ENCODE measurements at places on chromosomes 3 and 15. TPM values are rescaled to one million over a fixed set of nuclear protein-coding genes. Genes with fewer than 3 reads are reported as not detected.

- DNase-seq: no peak
Measured at GRCh38 chr3:151091685-151092345, 6.4 kb downstream of the MED12L start.

GRCh38 chr3:10392906-10393461 is 72.1 kb upstream of the SEC13 start:
- no peak for DNase-seq

GRCh38 chr3:195251336-195252065 is 19.5 kb downstream of the XXYLT1 start:
- DNase-seq: no peak

Gene CASR
- not detected for total RNA-seq

Gene ZBED2
- total RNA-seq: not detected

DNA sequence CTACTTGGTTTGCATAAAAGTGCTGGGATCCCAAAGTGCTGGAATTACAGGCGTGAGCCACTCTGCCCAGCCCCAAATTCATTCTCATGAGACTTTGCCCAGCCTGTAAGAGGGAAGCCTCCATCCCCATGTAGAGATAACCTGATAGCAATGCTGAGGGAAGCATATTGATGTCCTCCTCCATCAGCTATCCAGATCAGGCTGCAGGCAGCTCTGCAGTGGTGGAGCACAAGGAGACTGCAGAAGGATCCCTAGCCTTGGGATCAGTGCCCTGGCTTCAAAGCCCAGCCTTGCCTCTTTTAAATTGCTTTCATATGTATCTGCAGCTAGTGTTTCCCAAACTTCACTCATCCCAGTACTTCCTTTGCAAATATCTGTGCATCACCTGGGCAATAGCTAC is 32.7 kb downstream of the MECOM start:
- DNase-seq: no peak

Gene PLSCR5
- total RNA-seq: not detected

Gene CEP152
- total RNA-seq: 1.1 TPM

DNA sequence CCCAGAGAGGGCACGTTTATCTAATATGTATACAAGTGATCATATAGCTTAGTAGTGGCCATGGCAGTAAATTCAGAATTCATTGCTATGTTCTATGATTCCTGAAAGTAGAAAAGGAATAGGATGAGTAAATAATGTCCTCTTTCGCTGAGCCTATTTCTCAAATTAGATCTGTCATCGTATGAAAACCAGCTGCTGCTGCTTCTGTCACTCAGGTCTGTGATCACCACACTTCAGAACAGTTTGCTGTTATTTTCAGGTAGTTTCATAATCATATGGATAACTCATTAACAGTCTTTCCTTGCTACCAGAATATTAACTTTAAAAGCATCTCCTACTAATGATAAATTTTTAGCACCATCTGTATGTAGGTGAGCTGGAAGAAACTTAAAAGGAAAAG is 289.1 kb upstream of the AZI2 start:
- DNase-seq: no peak

Gene RPL32
- 722 TPM for total RNA-seq

Gene CKMT1B
- not detected for total RNA-seq

Gene DET1
- 6.2 TPM for total RNA-seq

Gene SERPINI2
- 0.46 TPM for total RNA-seq

Gene IL5RA
- 0.40 TPM for total RNA-seq

GRCh38 chr15:54462511-54462913 is 484.3 kb downstream of the UNC13C start:
- no peak for DNase-seq

DNA sequence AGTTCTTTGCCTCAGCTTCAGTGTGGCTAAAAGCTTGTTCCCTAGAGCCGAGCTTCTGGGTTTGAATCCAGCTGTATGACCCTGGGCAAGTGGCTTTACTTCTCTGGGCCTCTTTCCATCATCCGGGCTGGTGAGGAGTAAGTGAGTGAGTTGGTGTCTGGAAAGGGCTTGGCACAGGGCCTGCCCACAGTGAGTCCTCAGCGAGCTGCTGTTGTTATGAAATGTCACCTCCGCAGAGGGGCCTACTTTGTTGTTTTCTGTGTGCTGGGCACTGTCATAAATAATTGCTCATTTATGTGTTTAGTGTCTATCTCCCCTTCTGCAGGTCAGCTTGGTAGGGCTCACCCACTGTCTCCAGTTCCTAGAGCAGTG is 31.7 kb downstream of the SLC6A6 start:
- no peak for DNase-seq

Gene GPD1L
- 161 TPM for total RNA-seq

DNA sequence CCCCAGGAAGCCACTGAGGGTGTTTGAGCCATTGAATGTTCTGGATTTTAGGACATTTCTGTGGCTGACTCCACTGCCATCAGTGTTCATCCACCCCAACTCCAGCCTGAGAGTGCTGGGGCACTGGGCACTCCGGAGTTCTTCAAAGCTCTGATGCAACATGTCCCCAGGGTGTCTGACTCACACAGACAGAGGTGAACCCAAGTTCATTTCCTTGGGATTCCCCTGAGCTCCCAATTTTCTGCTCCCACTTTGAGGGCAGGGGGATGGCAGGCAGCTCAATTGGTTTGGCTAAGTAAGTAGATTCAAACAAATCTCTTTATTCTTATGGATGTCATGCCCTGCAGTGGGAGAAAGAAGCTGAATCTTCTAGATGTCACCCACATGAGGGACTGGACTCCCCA is 2.2 kb downstream of the STRA6 start:
- DNase-seq: no peak

DNA sequence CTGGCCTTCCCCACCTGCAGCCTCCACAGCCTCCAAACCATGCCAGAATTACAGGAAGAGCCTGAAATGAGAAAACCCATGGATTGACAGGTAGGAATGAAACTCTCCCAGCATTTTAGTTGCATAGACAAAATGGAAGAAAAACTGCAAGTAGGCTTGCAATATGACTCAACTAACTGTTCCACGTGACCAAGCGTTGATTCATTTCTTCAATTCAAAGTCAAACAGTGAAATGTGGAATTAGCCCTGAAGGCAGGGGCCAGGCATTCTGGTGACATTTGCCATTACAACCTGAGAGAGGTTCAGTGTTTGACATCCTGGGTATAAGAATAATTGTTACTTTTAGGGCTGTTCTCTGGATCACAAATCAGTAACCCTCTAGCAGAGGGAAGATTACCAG is 676.5 kb upstream of the CFAP20DC start:
- DNase-seq: no peak

Gene SI
- total RNA-seq: not detected

DNA sequence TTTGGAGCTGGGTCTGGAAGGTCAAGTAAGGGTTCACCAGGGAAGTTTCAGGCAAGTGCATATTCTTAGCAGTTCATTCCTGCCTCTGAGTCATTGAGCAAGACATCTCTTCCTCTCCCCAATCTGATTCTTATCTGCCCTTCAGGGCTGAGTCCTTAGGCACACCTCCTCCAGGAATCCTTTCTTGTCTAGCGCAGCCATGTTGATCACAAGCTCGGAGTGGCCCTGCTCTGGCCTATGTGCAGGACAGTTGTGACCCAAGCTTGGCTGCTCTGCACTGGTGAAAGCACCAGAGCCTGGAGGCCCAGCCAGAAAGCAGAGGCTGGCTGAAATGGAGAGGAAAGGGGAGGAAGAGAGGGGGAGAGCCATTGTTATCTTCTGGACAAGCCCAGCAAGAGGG is 30.9 kb upstream of the MRPS22 start:
- DNase-seq: peak; percentile 72

- no peak for DNase-seq
Measured at GRCh38 chr3:152849996-152850578, 15.2 kb downstream of the P2RY1 start.

GRCh38 chr3:133998691-133999241 is 31.0 kb downstream of the SLCO2A1 start:
- DNase-seq: peak; percentile 55

DNA sequence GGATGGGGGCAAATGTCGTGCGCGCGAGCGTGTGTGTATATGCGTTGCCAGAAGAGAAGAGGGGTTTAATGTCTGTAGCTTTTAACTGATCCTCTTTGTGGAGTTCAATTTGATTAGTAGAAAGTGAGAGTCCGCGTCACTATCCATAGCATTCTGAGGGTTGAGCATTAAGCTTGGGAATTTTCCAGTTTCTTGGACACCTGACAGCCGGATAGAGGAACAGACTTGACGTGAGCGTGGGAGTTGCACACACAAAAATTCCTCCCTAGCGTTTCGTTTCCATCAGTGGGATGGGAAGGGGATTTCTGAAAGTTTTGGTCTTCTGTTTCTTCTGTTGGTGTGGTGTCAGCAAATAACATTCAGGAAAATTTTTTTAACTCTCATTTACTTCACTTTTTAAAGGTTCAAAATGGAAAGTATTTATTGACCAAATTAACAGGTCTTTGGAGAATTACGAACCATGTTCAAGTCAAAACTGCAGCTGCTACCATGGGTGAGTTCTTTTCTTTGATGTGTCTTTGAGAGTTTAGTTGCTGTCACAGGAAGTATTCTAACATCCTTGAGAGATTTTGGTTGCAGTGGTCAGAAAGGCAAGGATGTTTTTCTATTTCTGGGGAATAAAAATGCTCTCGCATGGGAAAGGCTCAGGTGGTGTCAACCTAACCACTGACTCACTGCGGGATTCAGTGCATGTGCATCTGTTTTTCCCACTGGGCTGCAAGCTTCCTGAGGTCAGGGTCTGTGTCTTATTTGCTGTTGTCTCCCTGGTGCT is 841 bp downstream of the POGLUT1 start:
- no peak for DNase-seq

DNA sequence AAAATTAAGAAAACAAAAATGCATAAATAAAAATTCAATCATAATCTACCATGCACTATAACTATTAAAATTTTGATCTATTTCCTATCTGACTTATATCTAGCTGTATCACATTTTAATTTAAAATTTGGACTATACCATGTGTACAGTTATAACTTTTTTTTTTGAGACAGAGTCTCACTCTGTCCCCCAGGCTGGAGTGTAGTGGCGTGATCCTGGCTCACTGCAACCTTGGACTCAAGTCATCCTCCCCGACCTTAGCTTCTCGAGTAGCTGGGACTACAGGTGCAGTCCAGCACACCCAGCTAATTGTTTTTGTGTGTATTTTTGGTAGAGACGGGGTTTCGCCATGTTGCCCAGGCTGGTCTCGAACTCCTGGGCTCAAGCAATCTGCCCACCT is 119.9 kb downstream of the ADAM10 start:
- no peak for DNase-seq

DNA sequence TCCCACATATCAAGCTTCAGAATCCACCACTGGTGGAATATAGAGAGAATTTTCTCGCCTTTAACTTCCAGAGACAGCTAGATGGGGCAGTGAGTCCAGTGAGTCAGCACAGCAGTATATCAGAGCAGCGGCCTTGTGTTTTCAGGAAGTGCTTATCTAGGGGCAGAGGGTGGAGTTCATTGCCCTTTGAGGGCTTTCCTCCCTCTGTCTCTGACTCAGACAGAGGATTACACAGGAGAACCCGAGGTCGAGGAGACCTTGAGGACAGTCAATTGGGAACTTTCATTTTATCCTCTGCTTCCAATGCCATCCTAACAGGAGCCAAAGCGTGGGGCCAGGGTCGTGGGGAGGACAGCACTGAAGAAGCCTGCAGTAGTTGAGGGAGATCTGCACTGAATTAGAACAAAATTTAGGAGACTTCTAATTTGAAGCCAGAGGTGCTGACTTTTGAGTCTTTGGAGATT is 109.6 kb upstream of the UMPS start:
- DNase-seq: no peak

DNA sequence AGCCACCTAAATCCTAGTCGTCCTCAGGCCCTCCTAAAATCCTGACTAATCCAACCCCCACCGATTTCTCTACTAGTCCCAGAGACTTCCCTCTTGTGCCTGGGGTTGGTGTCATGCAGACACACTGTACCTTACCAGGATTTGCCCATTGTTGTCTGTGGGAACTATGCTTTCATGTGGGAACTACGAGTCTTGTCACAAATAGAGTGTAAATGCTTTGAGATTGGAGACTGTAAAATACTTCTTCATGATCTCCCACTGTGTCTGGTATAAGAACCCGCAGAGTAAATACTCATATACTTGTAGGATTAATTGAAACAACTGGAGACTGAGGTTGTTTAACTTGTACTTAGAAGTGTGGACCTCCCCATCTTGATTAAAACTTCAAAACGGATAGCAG is 11.2 kb downstream of the B3GNT5 start:
- no peak for DNase-seq

DNA sequence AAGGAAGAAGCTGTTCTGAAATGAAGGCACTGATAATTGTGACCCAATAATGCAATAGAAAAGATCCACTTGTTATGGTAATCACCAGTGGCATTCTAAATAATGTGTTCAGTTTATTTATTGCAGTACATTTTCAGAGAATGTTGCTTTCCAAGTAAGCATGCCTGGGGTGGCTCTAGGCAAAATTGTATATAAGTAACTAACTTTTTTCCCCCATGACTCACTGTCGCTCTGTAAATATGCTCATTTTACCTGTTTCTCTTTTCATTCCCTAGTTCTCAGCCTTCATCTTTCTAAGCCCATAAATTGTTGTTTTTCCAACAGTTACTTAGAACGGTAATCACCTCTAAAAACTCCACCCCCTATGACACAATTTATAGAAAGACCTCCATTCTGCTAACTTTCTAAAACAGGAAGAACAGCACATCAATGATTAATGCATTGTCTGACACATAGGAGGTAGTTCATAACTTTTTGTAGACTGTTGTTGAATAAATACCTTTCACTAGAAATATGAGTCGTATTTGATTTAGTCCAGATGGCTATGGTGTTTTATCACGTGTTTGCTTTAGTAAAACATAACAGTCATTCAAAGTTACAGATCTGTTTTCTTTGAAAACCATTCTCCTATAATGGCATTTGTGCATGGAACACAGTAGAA is 143.1 kb downstream of the LSAMP start:
- DNase-seq: no peak

DNA sequence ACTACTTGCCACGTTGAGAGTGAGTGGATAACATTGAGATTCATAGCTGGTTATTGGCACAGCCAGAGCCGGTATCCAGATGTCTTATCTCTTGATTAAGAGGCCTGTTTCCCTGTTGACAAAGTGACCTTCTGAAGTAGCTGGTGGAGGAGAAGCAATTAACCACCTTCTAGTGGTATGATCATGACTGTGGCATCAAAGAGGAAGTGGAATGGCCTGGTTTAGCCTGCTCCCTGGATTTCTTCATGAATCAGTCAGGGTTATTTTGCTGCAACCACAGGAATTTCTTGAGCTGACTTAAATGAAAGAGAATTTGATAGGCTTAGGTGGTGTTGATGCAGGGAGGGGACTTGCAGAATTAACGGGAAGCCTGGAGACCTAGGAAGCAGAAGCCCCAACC is 398.3 kb downstream of the MFSD1 start:
- no peak for DNase-seq

DNA sequence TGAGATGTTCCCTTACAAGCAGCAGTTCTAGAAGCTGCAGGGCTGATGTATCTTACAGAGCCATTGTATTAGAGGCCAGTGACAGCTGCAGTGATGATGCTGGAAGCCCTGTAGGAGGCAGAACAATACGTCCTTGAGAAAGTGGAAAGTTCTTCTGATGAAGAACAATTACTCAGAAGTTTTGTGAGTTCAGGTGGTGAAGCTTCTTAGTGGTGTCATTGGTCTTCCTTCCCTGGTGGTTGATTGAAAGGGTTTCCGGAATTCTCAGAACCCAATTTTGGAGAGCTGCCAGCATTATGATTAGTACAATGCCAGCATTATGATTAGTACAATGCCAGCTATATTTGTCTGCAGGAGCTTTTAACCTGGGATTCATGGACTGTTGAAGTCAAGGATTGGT is 356.4 kb downstream of the MFSD1 start:
- DNase-seq: no peak

- DNase-seq: no peak
Measured at GRCh38 chr3:52645549-52645948, 40.2 kb downstream of the PBRM1 start.
